ENCODE measurements at places on chromosomes 6 and 20.

GRCh38 chr6:2546901-2547300 is 203.8 kb downstream of the MYLK4 start:
- no peak for DNase-seq

DNA sequence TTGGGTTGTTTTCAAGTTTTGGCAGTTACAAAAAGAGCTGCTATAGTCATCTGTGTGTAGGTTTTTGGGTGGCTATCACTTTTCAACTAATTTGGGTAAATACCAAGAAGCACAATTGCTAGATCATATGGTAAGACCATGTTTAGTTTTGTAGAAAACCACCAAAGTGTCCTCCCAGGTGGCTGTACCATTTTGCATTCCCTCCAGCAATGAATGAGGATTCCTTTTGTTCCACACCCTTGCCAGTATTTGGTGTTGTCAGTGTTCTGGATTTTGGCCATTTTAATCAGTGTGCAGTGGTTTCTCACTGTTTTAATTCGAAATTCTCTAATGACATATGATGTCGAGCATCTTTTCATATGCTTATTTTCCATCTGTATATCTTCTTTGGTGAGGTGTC is 457.5 kb upstream of the ARID1B start:
- no peak for DNase-seq

GRCh38 chr6:169988769-169989550 is 237.5 kb downstream of the ERMARD start:
- DNase-seq = no peak

DNA sequence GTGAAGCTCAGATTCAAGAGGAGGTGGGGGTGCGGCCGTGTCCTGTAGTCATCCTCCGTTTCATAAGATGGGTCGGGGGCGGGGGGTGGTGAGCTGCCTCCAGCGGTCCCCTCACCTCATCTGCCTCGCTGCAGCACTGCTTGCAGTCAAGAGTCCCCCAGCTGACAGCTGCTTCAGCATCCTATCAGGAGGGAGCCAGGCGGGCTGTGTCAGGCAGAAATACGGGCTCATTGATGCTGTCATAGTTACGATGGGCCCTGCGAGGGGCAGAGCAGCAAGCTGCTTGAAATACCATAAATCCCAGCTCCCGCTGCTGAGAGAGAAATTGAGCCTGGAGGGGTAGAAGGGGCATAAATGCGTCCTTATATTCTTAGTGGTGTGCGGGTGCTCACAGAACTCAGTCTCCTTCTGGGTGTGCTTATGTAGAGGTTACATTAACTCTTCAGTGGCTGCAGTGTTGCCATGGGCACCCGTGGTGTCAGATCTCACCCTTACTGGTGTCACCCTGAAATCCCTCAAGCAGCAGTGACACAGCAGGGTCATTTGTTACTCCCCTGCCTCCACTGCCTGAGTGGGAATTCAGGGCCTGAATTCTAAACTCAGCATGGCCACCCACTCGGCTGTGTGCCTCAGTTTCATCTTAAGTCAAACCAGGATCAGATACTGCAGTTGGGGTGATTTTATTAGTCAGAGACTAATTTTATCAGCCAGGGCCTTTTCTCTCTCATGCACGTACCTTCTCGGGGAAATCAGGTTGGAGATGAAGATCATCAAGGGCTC is 21.8 kb downstream of the CCDC167 start:
- no peak for DNase-seq

DNA sequence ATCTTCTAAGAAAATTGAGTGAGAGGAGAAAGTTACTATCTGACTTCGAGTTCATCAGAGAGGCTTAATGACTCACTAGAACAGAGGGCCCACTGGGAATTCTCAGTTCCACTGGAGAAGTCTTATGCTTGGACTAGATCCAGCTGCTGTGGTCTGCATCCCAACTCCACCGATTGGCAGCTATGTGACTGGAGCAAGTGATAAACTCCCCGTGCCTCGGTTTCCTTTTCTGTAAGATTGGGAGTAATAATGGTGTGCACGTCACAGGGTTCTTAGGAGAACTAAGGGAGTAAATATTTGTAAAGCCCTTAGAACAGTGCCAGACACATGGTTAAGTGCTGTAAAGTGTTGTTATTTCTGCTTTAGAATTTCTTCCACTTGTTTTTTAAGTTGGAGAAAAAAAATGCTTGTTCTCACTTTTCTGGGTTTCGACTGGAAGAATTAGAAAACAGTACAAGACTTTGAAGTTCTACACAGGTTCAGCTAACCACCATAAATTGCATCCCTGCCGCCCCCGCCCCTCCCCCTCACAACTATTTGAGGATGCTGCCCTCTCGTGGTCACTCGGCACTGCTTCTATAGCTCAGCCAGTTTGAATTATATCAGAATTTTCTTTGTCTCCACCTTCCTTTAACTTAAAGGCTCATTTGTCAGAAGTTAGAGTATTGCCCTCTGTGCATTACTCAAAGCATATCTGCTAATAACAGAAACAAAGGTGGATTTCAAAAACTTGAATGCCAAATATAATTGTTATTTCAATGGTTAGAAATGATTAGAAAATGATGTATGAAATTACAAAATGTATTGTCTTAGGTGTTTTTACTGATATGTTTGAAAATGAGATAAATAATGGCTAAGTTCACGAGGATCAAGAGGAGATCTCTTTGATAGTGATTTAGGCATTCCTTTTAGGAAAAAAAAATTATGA is 95.0 kb upstream of the IFNGR1 start:
- peak; percentile 50 for DNase-seq

GRCh38 chr6:13453771-13454251 is 33.6 kb downstream of the GFOD1 start:
- DNase-seq = peak; percentile 46

- DNase-seq = peak; percentile 78
These were observed 6.2 kb downstream of the COL9A3 start for GRCh38 chr20:62822788-62823651.

- no peak for DNase-seq
These were observed 96.9 kb downstream of the PHACTR3 start for GRCh38 chr20:59701236-59701635.

GRCh38 chr20:9761476-9761875 is 77.4 kb downstream of the PAK5 start:
- DNase-seq = no peak

DNA sequence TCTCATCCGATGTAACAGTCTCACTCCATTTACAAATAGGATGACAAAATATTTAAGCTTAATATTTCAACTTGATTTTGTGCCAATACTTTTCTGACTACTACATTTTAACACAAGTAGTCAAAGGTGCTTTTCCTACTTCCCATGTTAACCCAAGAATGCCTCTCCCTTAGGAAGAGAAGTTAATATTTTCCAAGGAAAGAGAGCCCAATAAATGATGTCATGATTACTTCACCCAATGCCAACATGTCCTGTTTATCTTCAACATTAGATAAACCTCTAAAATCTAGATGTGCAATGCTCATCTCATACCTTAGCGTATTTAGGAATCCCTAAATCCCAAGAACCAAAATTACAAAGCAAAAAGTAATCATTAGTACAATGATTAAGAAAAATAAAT is 156.7 kb upstream of the TENT5A start:
- DNase-seq = no peak

GRCh38 chr6:165109011-165109410 is 200.4 kb downstream of the C6orf118 start:
- DNase-seq = no peak

- DNase-seq = no peak
These were observed 2.1 kb upstream of the RBM38 start for GRCh38 chr20:57388953-57389694.

- no peak for DNase-seq
These were observed 164.5 kb upstream of the RIPOR2 start for GRCh38 chr6:25100288-25100687.

GRCh38 chr6:151617539-151617938 is 123.7 kb downstream of the CCDC170 start:
- no peak for DNase-seq

GRCh38 chr6:168844821-168845609 is 404.0 kb downstream of the SMOC2 start:
- DNase-seq = no peak

GRCh38 chr6:69487688-69488087 is 309.1 kb downstream of the LMBRD1 start:
- no peak for DNase-seq

- no peak for DNase-seq
These were observed 422.9 kb upstream of the CHD6 start for GRCh38 chr20:42041000-42041565.

GRCh38 chr20:58293453-58293852 is 16.1 kb upstream of the RAB22A start:
- DNase-seq = no peak

DNA sequence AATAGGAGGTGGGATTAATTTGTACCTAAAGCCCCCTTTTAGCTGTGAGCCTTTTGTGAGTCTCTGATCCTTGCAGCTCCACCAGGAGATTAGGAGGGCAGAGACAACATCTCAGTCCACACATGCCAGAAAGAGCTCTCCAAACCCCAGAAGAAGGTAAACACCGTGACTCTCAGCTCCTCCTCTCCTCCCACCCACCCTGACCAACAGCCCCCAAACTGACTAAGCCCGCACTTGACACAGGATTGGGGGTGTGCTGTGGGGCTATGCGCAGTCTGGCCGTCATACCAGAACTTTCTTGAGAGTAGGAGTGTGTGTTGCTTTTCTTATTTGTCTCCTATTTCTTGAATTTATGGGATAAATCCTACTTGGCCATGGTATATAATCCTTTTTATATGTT is 164.7 kb upstream of the SNX9 start:
- no peak for DNase-seq

GRCh38 chr20:38805958-38806854 is 709 bp downstream of the PPP1R16B start:
- DNase-seq = no peak

GRCh38 chr6:111597291-111598086 is 8.2 kb downstream of the TRAF3IP2 start:
- DNase-seq = no peak

DNA sequence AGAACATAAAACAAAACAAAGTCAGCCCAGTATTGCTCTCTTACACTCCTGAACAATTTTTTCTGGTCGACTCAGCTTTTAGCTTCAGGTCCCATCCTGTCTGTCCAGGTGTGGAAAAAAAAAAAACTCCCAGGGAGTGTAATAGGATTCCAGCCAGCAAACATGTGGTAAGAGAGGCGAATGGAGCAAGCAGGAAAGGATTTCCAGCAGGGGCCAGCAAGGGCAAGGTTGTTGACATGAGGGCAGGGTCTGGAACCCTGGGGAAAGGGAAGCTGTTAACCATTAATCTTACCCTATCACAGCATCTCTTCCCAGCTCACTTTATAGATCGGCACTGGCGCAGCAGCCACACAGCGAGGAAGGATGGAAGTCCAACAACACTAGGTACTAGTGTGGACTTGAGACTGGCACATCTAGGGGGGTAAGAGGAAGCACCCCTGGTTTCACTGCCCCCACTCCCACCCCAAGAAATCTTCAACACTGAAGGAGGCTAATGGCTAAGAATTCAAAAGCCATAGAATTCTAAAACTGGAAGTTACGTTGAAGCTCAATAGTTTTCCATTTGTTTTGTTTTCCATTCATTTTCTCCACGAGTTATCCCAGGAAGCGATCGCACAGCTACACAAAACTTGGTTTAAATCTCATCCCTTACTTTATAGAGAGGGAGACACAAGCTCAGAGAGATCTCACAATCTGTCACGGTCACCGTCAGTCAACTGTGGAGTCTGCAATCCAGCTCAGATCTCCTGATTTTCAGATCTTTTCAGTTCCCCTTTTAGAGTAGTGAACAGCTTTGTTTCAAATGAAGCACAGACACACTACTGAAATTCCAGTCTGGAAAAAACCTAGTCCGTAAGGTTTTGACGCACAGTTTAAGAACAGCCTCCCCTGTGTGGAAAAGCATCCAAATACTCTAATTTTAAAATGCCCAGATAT is 53.3 kb downstream of the SLC22A23 start:
- DNase-seq = no peak

Data from hematopoietic multipotent progenitor cell (in vitro differentiated cells).